Caco-2 (cell line): ENCODE measurements at places on chromosomes 3 and 15. TPM values are rescaled to one million over a fixed set of nuclear protein-coding genes. Genes with fewer than 3 reads are reported as not detected.

GRCh38 chr3:34858067-34858660 lies 781.2 kb upstream of the ARPP21 start:
- H3K36me3 ChIP-seq, result no peaks in the 10 kb centered on the region
- H3K4me3 ChIP-seq, result no peak overlapping the region
- H3K27ac ChIP-seq, result no peak overlapping the region

- H3K4me1 ChIP-seq, result no peaks in the 10 kb centered on the region
- no peak overlapping the region for H3K4me3 ChIP-seq
- no peak for DNase-seq
- no peaks in the 10 kb centered on the region for H3K36me3 ChIP-seq
Measured at GRCh38 chr3:133293397-133294110, 106.3 kb upstream of the BFSP2 start.

Gene ERICH6
- not detected in 2 replicates for total RNA-seq

GRCh38 chr3:129021140-129021551 lies 20.0 kb downstream of the EFCC1 start:
- H3K36me3 ChIP-seq, result no peaks in the 10 kb centered on the region
- no peak for DNase-seq
- H3K27me3 ChIP-seq, result no peaks in the 10 kb centered on the region
- H3K27ac ChIP-seq, result no peak overlapping the region
- H3K4me3 ChIP-seq, result no peak overlapping the region

Gene PIGB
- 14.1 and 15.5 TPM in 2 replicates for total RNA-seq

Gene NEIL1
- total RNA-seq, result 11.3 and 12.3 TPM in 2 replicates

- H3K4me1 ChIP-seq, result no peaks in the 10 kb centered on the region
- H3K4me3 ChIP-seq, result no peak overlapping the region
- H3K36me3 ChIP-seq, result no peaks in the 10 kb centered on the region
- H3K27me3 ChIP-seq, result no peaks in the 10 kb centered on the region
- DNase-seq, result no peak
- H3K27ac ChIP-seq, result no peak overlapping the region
Measured at GRCh38 chr3:172517859-172518466, 5.3 kb downstream of the TNFSF10 start.

Gene SLC2A2
- total RNA-seq, result 4.0 and 4.6 TPM in 2 replicates

DNA sequence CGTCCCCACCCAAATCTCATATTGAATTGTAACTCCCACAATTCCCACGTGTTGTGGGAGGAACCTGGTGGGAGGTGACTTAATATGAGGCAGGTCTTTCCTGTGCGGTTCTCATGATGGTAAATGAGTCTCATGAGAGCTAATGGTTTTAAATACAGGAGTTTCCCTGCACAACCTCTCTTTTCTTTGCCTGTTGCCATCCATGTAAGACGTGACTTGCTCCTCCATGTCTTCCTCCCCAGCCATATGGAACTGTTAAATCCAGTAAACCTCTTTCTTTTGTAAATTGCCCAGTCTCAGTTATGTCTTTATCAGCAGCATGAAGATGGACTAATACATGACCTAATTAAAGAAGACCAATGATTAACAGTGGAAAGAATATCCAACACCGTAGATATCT lies 56.6 kb downstream of the SSR3 start:
- H3K4me3 ChIP-seq, result no peak overlapping the region
- H3K36me3 ChIP-seq, result no peaks in the 10 kb centered on the region
- DNase-seq, result no peak
- no peak overlapping the region for H3K27ac ChIP-seq

Gene ATP13A3
- 181 and 183 TPM in 2 replicates for total RNA-seq

- DNase-seq, result no peak
- H3K27me3 ChIP-seq, result peaks cover 2% of the 10 kb centered on the region
- no peaks in the 10 kb centered on the region for H3K36me3 ChIP-seq
- no peaks in the 10 kb centered on the region for H3K4me1 ChIP-seq
- no peak overlapping the region for H3K27ac ChIP-seq
Measured at GRCh38 chr3:124298951-124299350, 307.0 kb upstream of the ROPN1 start.

Gene DNAH1
- 2.9 and 4.1 TPM in 2 replicates for total RNA-seq

Gene FES
- 1.7 and 1.8 TPM in 2 replicates for total RNA-seq

- no peak overlapping the region for H3K27ac ChIP-seq
- no peaks in the 10 kb centered on the region; the same call in 1 of the 2 replicates for H3K4me1 ChIP-seq
- no peak overlapping the region for H3K4me3 ChIP-seq
- no peaks in the 10 kb centered on the region for H3K36me3 ChIP-seq
- DNase-seq, result no peak
Measured at GRCh38 chr3:37731895-37732294, 129.8 kb upstream of the CTDSPL start.

DNA sequence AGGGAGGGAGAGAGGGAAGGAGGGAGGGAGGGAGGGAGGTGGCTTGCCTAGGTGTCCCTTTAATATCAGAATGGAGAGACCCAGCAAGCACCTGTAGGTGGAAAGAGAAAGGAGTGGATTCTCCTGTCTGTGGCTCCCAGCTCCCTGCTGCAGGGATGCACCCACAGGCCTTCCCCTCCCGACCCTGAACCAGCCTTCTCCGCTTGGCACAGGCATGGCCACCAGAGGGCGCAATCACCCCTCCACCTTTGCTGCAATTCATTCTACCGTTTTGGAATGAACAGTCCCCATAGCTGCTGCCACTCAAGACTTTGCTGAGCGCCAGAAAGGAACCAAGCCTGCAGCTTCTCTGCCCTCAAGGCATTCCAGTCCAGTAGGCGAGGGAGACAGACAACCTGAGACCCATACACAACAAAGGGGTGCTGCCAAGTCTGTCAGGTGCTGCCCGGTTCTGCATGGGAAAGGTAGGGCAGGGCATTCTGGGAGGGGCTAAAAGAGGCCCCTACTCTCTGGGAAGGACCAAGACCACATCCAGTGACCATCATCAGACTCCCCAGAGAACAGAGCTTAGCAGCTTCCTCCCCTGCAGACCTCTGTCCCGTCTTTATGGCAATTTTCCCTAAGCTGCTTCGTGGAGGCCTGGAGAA lies 4.9 kb downstream of the TLR9 start:
- H3K27ac ChIP-seq, result no peak overlapping the region
- H3K27me3 ChIP-seq, result no peaks in the 10 kb centered on the region
- H3K4me3 ChIP-seq, result no peak overlapping the region
- no peaks in the 10 kb centered on the region for H3K36me3 ChIP-seq

Gene MRAS
- total RNA-seq, result 8.5 and 11.4 TPM in 2 replicates

DNA sequence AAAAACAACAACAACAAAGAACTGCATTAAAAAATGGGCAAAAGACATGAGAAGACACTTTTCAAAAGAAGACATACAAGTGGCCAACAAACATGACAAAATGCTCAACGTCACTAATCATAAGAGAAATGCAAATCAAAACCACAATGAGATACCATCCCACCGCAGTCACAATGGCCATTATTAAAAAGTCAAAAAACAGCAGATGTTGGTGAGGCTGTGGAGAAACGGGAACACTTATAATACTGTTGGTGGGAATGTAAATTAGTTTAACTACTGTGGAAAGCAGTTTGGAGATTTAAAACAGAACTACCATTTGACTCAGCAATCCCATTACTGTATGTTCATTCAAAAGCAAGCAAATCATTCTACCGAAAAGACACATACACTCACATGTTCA lies 15.1 kb downstream of the EIF1B start:
- H3K4me1 ChIP-seq, result 0 out of 2 replicates have a peak, but pooled peaks cover 4% of the 10 kb centered on the region
- no peak overlapping the region for H3K4me3 ChIP-seq
- H3K27ac ChIP-seq, result no peak overlapping the region
- no peak for DNase-seq
- no peaks in the 10 kb centered on the region for H3K27me3 ChIP-seq
- no peaks in the 10 kb centered on the region for H3K36me3 ChIP-seq

Gene LRRC2
- total RNA-seq, result 0.21 and 0.27 TPM in 2 replicates

GRCh38 chr15:33256874-33257273 lies 53.9 kb upstream of the RYR3 start:
- DNase-seq, result no peak
- H3K27ac ChIP-seq, result no peak overlapping the region
- no peak overlapping the region for H3K4me3 ChIP-seq
- H3K27me3 ChIP-seq, result no peaks in the 10 kb centered on the region
- no peaks in the 10 kb centered on the region for H3K36me3 ChIP-seq

DNA sequence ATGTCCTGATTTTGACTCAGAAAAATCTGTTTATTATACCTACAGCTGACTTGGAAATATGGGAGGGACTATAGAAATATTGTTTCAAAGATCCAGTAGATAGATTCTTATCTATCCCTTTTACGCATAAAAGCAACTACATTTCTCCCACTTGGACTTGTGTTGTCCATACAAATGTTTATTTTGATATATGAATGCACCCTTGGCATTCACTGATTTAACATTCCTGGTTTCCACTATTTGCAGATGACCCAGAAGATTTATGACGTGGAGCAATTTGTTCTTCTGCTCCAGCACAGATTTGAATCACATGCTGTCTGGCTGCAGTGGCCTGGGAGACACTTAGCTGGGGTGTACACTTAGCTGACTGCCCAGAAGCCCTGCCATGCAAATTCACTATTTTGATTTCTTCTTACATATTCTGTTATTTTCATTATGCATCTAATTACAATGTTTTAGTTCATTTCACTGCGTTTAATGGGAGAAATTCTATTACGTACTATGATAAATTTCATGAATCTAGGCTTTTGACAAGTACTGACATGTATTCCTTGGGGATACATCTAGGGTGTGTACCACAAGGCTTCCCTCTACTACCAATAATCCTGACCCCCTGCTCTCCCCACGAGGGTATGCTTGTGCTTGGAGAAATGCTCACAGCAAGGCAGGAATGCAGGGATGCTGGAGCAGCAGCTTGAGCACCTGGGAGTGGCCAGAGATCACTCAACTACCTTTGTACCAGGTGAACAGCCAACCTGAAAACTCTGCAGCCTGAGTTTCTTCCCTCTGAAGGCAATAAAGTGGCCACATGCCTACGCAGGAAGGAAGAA lies 223.6 kb upstream of the TBL1XR1 start:
- H3K36me3 ChIP-seq, result no peaks in the 10 kb centered on the region
- no peak for DNase-seq
- no peak overlapping the region for H3K4me3 ChIP-seq
- no peaks in the 10 kb centered on the region for H3K27me3 ChIP-seq

Gene TMEM108
- not detected in 2 replicates for total RNA-seq

DNA sequence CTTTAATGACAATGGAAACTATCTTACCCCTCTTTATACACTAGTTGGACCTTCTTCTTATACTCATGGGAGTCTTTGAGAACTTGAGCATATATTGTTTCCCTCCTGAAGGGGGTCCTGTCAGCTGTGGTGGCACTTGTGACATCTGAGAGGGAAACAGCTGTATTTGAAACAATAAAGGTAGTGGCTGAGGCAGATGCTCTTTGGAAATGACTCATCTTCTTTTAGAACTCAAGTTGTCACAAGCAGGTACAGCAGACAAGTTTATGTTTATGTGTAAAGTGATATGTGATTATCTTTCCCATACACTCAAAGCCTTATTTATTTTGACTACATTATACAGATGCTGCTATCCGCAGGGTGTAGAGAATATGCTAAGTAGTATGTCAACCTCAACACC lies 220.0 kb upstream of the GRM7 start:
- no peaks in the 10 kb centered on the region for H3K27me3 ChIP-seq
- no peak overlapping the region for H3K4me3 ChIP-seq

Gene CFAP44
- 2.4 and 5.1 TPM in 2 replicates for total RNA-seq

Gene DPPA2
- total RNA-seq, result not detected in 2 replicates

- H3K4me3 ChIP-seq, result no peak overlapping the region
- no peaks in the 10 kb centered on the region for H3K36me3 ChIP-seq
- DNase-seq, result no peak
- H3K27me3 ChIP-seq, result no peaks in the 10 kb centered on the region; the same call in 1 of the 2 replicates
- H3K4me1 ChIP-seq, result no peaks in the 10 kb centered on the region
Measured at GRCh38 chr3:13012221-13012691, 61.0 kb downstream of the IQSEC1 start.

DNA sequence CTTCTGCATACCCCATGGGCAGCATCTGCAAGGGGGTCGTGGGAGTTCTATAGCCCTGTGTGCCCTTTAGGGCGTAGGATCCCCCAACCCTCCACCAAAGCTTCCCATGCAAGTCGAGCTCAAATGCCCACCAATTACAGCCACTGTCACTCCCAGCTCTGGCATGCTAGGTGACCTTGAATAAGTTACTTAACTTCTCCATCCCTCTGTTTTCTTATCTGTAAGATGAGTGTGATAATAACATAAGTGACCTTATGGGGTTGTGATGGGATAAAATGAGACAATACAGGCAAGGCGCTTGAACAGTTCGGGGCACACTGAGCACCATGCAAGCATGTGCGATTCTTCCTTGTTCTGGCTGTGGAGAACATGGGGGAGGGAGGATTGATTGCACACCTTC lies 74.8 kb upstream of the POMGNT2 start:
- DNase-seq, result no peak
- H3K27me3 ChIP-seq, result no peaks in the 10 kb centered on the region
- peaks cover 25% of the 10 kb centered on the region for H3K4me1 ChIP-seq

Gene TMEM207
- 0.65 TPM in 1 of 2 replicates, not detected in the other for total RNA-seq

DNA sequence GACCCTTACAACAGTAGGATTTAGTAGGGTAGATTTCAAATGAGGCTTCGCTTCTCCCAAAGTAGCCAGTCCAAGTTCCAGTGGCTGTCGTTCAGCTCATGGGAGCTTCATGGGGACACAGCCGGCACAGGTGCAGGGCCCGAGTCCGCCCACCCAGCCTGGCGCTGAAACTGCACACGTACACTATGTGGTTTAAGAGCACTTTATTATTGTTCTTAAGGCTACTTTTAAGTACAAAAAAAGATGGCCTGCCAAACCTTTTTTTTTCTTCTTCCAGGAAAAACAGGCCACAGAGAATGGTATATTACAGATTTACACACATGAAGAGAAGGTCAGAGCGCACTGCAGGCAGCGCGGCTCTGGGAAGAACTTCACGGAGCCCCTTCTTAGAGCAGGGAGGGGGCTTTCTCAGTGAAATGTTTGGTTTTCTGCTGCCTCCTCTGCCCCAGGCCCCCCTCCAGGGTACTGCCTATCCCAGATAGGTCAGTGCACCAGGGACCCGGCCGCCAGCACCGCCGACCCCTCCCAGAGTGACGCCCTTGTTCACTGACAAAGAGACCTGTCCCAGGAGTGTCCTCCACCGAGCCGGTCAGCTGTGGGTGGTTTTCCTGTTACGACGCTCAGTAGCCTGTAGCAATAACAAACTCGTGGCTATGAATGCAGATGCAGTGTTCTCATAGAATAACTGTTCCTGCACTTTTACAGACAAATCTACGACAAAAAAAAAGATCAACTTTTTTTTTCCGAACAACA lies 87.7 kb downstream of the VGLL4 start:
- no peaks in the 10 kb centered on the region for H3K4me1 ChIP-seq
- no peaks in the 10 kb centered on the region for H3K27me3 ChIP-seq
- no peak overlapping the region for H3K4me3 ChIP-seq
- peaks cover 1% of the 10 kb centered on the region; the same call in 1 of the 2 replicates for H3K36me3 ChIP-seq

DNA sequence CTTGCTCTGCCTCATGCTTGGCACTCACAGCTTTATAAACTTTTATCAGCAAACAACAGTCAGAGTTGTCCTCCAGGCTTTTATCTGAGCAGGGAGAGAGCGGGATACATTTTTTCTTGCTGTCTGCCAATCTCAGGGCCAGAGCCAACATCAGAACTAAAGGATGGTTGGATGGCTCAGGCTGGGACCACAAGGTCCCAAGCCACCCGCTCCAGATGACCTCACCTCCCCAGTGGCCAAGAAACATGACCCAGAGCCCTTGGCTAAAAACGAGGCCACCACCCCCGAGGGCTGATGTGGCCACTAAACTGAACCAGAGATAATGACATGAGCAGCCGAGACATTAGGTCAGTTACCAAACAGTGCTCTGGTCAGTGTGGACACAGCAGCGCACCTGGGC lies 18.8 kb upstream of the SPATA12 start:
- DNase-seq, result no peak
- H3K36me3 ChIP-seq, result no peaks in the 10 kb centered on the region
- no peaks in the 10 kb centered on the region for H3K27me3 ChIP-seq
- no peak overlapping the region for H3K27ac ChIP-seq
- H3K4me1 ChIP-seq, result peaks cover 12% of the 10 kb centered on the region
- no peak overlapping the region for H3K4me3 ChIP-seq

Gene AADACL2
- not detected in 2 replicates for total RNA-seq

GRCh38 chr15:101709466-101709865 lies 14.8 kb downstream of the TARS3 start:
- H3K27ac ChIP-seq, result peak overlapping the region; percentile 44
- no peak overlapping the region for H3K4me3 ChIP-seq
- H3K4me1 ChIP-seq, result peaks cover 19% of the 10 kb centered on the region
- DNase-seq, result no peak
